Stimulated activated CD4-positive, alpha-beta T cell treated with anti-CD3 and anti-CD28 coated beads, Interleukin-1b, Interleukin-23, amount 100 ng/mL, for 1 hour (primary cell): ENCODE measurements at places on chromosomes 11 and 22.

- no peak for DNase-seq
Observed at GRCh38 chr11:2362414-2362813, 14.7 kb upstream of the CD81 start.

GRCh38 chr11:128551611-128552335 lies 35.6 kb downstream of the ETS1 start:
- DNase-seq = no peak

- no peak for DNase-seq
Observed at GRCh38 chr22:37982938-37983859, 1.2 kb downstream of the SOX10 start.

DNA sequence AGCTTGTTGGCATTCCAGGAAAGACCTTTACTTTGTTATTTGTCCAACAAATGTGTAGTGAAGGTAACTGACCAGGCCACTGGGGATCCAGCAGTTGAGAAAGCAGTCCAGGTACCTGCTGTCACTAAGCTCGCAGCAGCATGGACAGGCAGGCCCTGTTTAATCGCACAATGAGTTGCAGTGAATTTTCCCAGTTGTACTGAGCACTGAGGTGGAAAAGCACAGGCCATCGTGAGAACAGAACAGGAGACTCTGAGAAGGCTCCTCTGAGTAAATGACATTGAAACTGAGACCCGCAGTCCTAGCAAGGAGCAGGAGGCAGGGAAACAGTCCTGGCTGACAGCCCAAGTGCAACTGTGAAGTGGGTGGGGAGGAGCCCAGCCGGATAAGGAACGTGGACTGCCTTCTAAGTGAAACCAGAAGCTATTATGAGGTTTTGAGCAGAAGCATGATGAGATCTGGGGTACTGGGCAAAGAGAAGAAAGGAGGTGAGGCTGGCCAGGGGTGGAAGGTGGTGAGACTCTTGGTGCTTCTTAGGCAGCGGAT lies 39.8 kb upstream of the CDON start:
- DNase-seq = no peak

GRCh38 chr11:24779791-24780190 lies 282.9 kb downstream of the LUZP2 start:
- DNase-seq = no peak

DNA sequence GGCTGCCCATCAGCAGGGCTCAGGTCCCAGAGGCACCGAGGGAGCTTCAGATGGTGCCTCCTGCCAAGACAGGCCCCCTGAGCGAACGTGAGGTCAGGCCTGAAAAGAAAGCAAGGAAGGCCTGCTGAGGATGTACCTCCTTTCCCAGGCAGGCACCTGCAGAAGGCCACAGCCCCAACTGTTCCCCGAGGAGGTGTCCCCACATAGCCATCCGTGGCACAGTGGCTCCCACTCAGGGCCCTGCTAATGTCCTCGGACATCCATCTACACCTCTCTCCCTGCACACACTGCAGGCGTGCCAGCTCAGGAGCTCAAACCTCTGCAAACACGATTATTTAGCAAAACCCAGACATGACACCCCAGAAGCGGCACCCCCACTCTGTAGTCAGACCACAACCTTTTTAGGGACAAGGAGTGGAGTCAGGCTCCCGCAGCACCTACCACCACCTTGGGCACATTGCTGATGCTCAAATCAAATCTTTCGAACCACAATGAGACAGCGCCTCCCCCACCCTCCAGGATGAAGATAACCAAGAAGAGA lies 36.9 kb downstream of the SHANK2 start:
- DNase-seq = no peak

DNA sequence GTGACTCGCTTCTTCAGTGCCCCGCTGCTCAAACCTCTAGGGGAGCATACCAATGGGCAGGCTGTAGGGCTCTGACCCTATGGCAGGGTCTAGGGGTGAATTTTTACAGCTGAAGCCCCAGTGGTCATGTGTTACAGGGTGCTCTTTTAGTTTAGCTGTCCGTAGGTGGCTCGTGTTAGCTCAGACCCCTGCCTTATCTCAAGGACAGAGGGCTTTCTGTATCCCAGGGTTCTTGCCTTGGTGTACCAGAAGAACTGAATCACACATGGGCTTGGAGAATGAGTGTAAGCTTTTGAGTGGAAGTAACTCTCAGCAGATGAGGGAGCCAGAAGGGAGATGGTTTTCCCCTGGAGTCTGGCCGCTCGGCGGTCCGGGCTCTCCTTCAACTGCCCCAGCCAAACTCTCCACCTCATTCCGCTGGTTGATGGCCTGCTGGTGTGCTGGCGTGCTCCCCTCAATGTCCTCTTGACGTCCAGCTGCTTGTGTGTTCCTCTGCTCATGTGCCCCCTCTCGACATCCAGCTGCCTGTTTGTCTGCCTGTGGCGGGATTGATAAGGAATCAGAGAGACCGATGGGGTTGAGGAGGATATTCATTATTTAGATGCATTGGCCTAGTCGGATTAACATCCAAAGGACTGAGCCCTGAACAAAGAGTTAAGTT lies 37.5 kb downstream of the BIRC2 start:
- DNase-seq = no peak

DNA sequence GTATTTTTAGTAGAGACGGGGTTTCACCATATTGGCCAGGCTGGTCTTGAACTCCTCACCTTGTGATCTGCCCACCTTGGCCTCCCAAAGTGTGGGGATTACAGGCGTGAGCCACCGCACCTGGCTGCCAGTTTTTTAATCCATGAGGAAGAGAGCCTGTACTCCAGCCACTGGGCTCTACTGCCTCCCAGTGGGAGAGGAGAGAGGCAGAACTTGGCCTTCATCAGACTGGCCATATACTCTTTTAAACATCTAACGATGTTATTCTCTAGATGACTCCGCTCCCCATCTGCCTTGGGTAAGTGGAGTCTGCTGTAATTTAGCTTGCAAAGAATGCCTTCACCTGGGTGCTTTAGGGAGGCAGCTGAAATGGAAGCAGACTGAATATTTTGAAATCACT lies 34.6 kb downstream of the SLC6A5 start:
- no peak for DNase-seq

DNA sequence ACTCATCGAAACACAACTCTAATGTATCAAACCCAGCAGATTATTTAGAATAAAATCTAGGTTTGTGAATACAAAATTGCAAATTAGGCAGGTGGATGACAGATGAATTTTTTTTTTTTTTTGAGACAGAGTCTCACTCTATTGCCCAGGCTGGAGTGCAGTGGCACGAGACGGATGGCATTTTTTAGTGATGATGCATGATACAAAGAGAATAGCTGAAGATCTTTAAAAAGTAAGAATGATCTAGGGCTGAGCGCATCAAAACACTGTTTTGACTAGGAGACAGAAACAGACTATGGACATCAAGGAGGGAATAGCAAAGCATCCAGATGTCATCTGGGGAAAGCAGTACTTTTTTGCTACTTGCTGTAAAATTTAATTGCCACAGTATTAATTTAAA lies 63.8 kb downstream of the IMMP1L start:
- no peak for DNase-seq

DNA sequence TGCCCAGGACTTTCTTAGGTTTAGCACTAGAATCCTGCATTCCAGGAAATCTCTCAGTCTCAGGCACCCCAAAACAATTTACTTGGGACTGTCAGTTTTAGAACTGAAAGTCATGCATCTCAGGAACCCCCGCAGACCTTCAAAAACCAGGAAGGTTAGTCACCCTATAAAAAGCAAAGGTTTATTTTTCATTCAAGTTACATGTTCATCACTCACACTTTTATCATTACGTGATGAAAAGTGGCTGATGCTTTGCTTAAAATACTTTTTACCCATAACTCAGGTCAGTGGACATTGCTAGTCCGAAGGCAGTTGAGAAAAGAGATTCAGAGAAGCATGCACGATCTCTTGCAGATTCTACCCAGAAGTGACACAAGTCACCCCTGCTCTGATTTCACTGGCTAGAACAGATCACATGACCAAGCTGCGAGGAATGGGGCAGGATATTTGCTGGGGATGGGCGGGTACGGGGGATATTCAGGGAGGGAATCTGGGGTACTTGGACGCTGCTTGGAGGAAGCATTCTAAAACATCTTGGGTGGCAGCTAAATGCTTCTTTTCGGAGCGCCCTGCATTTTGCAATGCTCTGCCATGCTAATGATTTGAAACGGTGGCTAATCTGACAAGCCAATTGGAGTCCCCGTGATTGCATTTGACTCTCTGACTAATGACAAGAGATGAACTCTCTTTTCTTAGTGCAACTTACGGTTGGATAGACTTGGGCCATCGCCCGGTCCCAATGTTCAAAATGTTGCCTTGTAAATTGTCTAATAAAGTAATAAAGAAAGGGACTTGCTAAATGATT lies 110.2 kb downstream of the MIAT start:
- DNase-seq = no peak

DNA sequence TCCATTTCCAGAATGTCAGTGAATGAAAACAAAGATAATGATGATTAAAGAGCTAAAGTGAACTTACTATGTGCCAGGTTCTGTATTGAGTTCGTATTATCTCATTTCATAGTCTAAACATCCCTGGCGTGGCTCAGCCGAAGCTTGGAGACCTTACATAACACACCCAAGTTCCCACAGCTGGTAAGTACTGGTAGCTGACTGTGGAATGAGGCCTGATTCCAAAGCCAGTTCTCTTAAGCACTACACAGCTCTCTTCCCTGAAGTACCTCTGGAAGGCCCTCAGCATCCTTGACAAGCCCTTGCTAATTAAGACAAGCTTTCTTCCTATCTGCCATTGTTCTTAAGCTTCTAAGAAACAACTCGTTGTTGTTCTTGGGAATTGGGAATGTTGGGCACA lies 28.6 kb upstream of the NCAM1 start:
- DNase-seq = no peak

DNA sequence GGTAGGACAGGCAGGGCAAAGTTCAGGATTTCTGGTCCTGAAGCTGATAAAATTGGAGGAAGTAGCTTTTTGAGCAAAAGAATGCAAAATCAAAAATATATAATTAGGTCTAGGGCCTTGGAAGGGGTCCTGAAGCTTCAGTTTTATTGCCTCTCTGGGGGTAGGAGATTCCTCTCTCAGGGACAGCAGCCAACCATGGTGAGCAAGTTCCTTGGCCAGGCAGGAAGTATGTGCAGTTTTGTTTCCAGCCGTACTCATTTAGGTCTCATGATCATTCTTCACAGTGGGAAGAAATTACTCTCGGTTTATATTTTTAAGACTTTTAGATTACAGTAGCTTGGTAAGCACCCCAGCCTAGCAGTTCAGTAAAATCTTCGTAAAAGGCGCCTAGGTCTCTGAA lies 2.9 kb upstream of the RAB38 start:
- no peak for DNase-seq

GRCh38 chr11:6604081-6604626 lies 580 bp downstream of the ILK start:
- no peak for DNase-seq

DNA sequence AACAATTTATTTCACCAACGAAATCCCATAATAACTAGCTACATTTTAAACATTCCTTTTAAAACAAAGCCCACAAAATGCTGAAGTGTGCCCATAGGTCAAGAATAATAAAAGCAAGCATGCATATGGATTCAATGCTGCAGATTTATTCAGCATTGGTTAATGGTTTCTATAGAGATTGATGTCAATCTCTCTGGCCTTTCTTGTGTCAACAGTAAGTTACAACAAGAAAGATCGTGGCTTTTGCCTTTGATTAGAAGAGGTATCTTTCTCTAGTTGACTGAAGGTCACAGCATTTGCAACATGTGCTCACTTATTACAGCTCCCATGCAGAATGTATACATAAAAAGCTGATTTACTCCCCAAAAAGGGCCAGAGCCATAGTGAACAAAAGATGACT lies 1.4 kb upstream of the SOX6 start:
- DNase-seq = no peak

DNA sequence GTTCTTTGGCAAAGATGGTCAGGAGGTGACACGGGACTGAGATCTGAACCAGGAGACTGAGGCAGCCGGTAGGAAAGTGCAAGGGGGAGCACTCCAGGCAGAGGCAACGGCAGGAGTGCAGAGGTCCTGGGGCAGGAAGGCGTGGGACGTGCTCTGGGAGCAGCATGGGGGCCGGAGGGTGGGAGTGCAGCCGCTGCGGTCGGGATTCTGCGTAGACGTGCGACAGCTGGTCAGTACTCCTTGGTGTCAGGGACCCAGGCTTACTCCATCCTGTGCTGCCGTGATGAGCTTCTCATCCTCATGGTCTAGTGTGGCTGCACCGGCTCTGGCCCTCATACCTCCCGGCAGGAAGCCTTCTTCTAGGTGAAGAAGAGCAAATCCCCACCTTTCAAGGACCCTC lies 16.9 kb upstream of the TRMU start:
- no peak for DNase-seq

DNA sequence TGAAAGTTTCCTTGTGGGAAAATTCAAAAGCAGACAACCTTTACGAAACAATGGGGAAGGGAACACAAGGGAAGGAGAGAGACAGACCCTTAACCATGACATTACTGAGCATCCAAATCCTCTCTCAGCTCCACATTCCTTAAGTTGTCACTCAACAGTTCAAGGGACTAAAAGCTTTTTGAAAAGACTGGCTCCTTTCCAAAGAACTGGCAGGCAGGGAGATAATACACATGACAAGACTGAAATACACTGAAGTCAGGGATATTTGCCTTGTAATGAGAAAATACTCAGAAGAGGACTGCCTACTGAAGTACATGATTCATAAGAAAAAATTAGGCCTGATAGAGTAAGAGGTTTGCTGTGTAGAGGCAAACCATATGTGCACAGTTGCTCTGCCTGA lies 69.1 kb downstream of the SMCO4 start:
- no peak for DNase-seq

DNA sequence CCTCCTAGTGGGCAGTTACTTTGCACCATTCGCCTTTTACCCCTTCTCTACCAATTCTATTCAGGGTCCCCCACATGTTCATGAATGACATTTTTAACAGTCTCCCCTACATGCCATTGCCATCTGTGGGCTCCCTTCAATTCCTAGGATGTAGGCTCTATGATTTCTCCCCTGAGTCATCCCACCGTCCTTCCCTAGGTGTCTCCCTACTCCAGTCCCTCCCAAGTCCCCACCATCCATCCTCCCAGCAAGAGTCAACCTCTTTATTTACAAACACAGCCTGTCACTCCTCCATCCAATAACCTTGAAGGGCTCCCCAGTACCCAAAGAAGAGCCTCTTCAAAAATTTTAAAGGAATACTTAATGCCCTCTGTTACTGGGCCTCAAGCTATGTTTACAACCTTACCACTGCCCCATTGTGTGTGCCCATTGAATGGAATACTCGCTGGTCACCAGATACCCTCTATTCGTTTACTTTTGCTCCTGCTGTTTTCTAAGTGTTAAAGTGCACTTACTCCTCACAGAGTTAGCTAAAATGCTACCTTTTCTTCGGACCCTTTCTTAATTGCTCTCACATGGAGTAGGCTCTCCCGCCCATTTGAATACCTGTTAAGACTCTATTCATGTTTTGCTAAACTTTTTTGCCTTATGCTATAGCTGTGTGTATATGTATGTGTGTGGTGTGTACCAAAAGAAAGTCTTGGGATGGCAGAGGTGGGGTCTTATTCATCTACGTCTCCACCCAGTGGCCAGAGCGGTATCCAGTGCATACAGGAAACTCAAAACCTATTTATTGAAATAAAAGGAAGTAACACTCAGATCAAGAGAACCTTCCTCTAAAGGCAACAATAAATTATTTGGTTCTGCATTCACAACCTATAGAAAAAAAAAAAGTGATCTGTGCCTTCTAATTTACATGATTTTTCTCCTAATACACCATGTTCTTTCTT lies 235.8 kb upstream of the CCDC90B start:
- no peak for DNase-seq
